ENCODE measurements at places on chromosomes 16 and 17.

DNA sequence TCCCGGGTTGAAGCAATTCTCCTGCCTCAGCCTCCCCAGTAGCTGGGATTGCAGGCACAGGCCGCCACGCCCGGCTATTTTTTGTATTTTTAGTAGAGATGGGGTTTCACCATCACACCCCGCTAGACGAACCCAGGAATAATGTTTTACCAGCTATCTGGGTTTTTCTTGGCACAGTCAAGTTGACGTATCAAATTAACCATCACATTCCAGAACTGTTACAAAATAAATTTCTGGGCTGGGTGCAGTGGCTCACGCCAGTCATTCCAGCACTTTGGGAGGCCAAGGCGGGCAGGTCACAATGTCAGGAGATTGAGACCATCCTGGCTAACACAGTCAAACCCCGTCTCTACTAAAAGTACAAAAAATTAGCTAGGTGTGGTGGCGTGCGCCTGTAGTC, 501.2 kb downstream of the SHISA9 start:
- DNase-seq = no peak

- DNase-seq = no peak
These were observed 8.7 kb downstream of the CLUAP1 start for GRCh38 chr16:3509470-3509928.

DNA sequence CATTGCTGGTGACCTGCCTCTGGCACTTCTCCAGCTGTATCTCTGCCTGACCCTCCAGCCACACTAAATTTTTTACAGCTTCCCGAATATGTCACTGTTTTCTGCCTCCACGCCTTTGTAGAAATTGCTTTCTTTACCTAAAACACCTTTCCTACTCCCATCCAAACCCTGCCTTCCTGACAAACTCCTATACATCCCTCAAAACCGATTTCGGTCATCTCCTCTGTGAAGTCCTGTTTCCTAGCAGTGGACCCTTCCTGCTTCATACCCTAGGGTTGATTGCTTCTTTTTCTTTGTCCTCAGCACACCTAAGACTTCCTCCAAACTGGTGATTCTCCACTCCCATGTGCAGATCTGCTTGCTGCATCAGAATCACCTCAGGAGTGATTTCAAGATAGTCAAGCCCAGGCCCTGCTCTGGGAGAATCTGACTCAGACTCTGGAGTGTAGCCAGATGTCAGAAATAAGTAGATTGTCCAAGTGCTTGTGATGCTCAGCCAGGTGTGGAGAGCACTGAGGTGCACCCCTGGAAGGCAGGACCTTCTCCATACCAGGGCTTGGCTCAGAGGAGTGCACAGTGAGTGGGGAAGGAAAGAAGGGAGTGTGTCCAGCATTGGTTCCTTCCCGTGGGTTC, 184.2 kb downstream of the COPRS start:
- no peak for DNase-seq

DNA sequence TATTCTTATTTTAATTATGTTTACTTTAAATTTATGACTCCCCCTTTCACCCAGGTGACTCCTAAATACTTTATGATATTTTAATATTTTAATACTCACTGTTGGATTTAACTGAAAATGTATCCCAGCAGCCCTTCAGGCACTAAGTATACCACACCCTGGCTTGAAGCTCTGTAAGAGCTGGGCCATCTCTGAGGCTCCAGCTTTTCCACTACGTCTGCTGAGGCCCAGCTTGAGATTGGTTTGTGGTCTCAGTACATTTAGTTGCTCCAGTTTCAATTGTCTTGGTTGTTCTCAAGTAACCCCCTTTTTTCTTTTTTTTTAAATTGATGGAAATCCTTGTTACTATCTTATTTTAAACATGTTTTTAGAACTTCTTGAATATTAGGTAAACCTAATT, 27.0 kb upstream of the CAPNS2 start:
- no peak for DNase-seq

DNA sequence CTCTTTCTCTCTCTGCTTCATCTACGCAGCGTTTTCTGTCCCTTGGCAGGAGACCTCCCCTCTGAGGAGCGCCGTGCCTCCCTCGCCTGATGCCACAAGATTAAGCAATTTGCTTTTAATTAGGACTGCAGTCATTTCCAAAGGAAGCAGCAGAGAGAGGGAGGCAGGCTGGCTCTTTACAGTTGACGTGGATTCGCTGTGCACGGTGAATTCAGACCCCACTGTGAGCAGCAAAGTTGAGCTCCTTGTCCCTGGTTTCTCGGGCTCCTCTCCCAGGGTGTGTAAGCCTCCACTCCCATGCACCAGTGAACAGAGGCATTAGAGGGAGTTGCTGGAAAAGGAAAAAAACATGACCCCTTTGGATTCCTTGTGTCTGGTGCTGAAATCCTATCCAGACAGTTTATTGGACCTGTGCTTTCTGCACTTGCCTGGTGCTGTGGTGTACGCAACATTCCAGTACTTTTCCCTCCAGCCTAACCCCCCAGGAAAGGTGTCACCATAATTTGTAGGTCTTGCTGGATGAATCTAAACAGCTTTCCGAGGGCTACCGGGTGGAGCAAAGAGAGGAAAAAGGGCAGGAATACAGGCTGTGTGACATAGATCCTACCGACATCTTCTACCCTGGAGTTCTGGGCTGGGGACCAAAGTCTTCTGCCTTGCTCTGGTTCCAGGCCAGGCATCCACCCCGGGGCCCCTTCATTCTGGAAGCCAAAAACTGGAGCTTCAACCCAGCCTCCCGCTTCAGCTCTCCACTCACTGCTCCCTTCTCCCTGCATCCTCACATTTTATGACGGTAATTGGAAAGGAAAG, 171.0 kb downstream of the MAF start:
- DNase-seq = no peak

GRCh38 chr17:78535273-78536197, 41.7 kb downstream of the DNAH17 start:
- DNase-seq = peak; percentile 81

DNA sequence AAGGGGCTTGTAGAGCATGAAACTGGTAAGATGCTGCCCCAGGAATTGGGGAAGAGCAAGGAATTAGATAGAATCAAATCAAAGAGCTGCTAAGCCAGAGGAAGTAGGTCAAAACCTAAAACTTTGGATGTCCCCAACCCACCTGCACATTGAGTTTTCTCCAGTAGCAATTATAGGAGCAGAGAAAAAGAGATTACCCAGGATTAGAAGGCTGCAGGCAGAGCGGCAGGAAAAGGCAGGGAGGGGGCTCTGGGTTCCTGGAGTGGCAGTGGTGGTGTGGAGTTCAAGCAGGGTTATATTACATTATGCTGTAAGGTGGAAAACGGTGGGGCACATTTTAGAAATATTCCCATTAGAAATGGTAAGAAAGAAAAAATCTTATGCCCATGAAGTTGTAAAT, 68.3 kb downstream of the KSR1 start:
- DNase-seq = no peak

GRCh38 chr17:511833-512251, 159.2 kb upstream of the RPH3AL start:
- DNase-seq = no peak

- DNase-seq = no peak
These were observed 8.2 kb upstream of the RPL27 start for GRCh38 chr17:42989726-42990652.

DNA sequence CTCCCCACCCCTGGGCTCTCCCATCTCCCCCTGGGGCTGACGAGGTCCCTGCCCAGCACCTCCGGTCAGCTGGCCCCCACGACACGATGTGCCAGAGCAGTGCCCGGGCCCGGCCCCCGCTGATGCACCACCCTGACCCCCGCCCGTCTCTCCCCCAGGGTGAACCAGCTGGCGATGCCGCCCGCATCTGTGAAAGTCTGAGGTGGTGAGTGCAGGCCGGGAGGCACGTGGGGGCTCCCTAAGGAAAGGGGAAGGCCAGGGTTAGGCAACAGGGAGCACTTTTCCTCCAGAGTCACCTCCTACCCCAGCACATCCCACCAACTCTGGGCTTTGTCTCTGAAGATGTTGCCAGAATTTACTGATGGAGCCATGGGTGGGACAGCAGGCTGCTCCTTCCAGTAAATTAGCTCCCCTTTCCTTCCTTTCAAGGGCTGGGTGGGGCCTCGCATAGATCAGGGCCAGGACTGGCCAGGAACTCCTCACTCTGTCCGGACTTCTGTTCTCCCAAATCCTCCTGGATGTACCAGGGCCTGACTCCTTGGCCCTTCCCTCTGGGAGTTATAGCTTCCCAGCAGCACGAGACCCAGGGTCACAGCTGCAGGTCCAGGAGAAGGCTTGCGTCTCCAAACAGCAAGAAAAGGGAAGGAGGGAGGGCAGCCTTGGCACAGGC, 18.3 kb downstream of the MYBBP1A start:
- DNase-seq = no peak

DNA sequence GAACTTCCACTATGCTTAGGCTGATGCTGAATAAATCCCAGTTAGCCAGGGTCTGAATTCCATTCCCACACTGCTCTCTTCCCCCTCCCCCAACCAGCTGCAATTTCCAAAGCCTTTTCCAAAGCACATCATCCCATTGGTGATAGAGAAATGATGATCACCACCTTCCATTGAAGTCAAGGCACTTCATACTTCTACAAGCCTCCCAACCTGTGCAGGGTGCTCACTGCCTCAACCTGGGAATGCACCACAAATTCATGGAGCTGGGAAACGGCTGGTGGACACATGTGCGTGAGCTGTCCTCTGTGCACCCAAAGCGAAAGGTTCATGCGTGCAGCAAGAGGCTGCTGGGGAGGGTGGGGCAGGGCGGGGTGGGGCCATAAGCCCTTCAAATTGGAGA, 302.7 kb upstream of the IRX3 start:
- DNase-seq = no peak

DNA sequence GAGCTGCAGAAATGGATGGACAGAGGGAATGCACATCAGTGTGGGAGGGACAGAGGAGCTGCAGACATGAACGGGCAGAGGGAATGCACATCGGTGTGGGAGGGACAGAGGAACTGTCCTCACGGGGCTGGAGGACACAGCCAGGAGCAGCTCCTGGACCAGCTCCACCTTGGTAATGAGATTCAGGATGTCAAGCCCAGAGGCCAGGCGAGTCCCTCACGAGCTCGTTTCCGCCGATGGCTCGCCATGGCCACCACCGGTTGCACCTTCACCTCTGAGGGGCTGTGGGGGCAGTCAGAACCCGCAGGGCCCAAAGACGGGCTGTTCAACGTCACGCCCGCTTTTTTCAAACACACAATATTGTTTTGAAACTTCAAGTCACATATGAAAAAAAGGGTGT, 56.2 kb downstream of the RPH3AL start:
- DNase-seq = no peak

DNA sequence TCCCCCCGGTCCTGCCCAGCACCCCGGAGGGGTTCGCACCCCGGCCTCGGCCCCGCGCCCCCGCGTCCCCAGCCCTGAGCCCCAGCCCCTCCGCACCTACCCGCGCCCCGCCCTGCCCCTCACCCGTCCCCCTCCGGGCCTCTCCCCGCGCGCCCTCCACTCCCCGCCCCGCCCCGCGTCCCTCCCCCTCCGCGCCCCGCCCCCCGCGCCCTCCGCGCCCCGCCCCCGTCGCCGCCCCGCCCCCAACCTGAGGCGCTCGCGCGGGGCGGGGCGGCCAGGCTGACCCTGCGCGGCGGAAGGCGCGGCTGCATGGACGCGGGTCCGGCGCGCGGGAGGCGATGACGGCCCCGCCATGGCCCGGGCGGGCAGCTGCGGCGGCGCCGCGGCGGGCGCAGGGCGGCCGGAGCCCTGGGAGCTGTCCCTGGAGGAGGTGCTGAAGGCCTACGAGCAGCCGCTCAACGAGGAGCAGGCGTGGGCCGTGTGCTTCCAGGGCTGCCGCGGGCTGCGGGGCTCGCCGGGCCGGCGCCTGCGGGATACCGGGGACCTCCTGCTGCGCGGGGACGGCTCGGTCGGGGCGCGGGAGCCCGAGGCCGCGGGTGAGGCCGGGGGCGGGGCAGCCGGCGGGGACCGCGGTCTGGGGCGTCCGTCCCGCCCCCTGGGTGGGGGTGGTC, at the start of gene SPIRE2:
TSS of gene SPIRE2 (plus strand) at position 277 of the 671 bp plus-strand sequence. CDS start at position 353, 76 bp downstream.
- DNase-seq = peak; percentile 64

DNA sequence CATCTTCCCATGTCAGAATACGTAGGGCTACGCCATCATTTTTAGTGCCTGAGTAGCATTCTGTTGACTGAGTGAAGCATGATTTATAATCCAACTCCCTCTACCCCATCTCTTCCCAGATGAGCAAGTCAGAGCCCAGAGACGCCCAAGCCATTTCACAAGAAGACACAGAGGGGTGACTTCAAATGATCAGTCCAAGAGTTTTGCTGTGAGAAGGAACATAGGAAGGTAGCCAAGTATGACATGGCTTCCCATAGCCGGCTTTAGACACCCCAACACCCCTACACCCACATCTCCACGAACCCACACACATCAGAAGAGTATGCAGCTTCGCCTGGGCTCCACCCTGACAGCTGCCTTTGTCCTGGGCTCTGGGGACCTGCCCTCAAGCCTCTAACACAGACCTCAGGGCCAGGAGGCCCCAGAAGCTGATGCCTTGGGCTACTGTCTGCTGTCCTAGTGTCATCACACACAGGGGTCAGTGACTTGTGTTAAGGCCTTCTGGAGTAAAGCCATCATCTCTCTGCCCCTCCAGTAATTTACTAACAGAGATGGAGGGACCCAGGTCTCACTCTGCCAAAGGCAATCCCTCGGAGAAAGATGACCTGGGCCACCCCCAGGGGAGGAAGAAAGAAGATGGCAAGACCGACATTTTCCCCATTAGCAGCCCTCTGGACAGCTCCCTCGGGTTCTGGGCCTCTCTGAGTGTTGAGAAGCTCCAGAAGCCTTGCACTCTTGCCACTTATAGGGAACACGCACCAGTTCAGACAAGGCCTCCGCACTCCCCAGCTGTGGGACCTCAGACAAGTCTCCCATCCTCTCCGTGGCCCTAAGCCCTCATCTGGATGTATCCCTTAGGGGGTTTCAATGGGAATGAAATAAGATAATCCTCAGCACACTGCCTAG, 38.7 kb upstream of the MRPS23 start:
- no peak for DNase-seq

DNA sequence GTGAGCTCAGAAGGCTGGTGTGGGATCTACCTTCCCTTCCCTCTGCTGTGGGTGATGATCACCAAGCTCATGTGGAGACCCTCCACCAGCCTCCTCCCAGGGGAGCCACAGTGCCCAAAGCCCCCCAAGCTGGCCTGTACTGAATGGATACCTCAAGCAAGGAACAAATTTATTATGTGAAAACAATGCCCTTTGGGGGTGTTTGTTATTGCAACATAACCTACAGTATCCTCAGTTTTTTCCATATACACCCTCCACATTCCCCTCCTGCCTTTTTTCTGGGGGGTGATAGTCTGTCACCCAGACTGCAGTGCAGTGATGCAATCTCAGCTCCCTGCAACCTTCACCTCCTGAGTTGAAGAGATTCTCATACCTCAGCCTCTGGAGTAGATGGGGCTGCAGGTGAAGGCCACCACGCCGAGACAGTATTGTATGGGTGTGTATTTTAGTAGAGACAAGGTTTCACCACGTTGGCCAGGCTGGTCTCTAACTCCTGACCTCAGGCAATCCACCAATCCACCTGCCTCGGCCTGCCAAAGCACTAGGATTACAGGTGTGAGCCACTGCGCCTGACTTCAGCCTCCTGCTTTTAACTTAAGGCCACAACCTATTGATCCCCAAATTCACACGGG, 215.9 kb downstream of the CPPED1 start:
- DNase-seq = no peak

DNA sequence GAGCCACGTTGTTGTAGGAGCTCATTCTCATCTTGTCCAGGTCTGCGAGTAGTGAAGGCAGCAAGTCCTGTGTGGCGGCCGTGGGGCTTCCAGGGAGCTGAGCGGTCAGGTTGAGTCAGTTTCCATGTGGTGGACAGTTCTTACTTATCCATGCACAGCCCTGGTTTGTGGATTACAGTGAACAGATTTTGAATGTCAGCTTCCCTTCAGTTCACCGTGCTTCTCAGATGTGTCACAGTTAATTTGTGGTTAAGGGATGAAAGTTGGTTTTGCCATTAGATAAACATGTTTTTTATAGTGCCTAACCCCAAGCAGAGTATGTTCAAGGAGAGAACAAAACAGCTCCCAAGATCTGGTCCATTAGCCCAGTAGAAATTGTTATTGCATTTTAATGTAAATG, 103.1 kb downstream of the RPTOR start:
- DNase-seq = no peak
